ENCODE measurements at places on chromosomes 5 and 9. TPM values are rescaled to one million over a fixed set of nuclear protein-coding genes. Genes with fewer than 3 reads are reported as not detected.

- DNase-seq = no peak
- H3K4me1 ChIP-seq = no peaks in the 10 kb centered on the region
- H3K36me3 ChIP-seq = no peaks in the 10 kb centered on the region
- H3K27ac ChIP-seq = no peak overlapping the region
These were observed 824.0 kb upstream of the ARRDC3 start for GRCh38 chr5:92207151-92207550.

Gene CMYA5
- total RNA-seq = 0.25 TPM

GRCh38 chr5:134437340-134437846, 25.7 kb upstream of the CDKN2AIPNL start:
- H3K4me1 ChIP-seq = peaks cover 31% of the 10 kb centered on the region
- H3K27me3 ChIP-seq = no peaks in the 10 kb centered on the region
- H3K27ac ChIP-seq = no peak overlapping the region
- H3K4me3 ChIP-seq = no peak overlapping the region
- H3K36me3 ChIP-seq = no peaks in the 10 kb centered on the region

Gene FGFR4
- 2.0 TPM for total RNA-seq

DNA sequence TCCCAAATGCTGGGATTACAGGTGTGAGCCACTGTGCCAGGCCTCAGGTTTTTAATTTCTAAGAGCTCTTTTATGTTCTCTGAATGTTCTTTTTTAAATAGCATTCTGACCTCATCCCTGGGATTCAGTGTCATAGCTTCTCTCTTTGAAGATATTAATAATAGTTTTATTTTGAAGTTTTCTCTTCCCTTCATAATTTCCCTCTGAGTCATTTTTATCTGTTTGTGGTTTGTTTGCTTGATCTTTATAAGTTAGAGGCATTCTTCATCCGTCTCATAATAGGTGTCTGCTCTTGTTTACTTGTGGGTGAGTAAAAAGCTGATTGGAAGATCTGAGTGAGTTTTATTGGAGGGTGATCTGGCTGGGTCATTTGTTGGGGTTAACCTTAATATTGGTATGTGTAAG, 12.5 kb upstream of the MAMDC2 start:
- no peaks in the 10 kb centered on the region for H3K36me3 ChIP-seq
- H3K27ac ChIP-seq = no peak overlapping the region
- peaks cover 6% of the 10 kb centered on the region for H3K27me3 ChIP-seq
- no peak overlapping the region for H3K4me3 ChIP-seq
- no peak for DNase-seq
- H3K4me1 ChIP-seq = no peaks in the 10 kb centered on the region

Gene IL17B
- not detected for total RNA-seq

Gene DOCK2
- 189 TPM for total RNA-seq

DNA sequence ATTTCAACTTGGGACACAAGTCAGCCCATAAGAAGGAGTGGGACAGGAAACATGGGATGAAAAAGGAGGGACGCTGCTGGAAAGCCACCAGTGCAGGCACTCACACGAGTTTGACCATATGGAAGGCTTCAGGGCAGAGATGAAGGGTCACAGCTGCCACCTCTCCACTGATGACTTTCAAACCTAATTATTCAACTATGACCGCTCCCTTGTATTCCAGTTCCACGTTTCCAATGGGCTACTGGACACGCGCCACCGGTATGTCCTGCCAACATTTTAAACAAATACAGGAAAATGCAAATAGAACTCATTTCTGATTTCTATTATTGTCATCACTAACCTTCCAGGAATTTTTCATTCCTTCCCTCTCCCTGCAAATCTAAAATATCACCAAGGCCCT, 134.7 kb downstream of the SLC1A3 start:
- peaks cover 39% of the 10 kb centered on the region for H3K27me3 ChIP-seq
- DNase-seq = no peak
- no peak overlapping the region for H3K27ac ChIP-seq
- no peak overlapping the region for H3K4me3 ChIP-seq
- H3K4me1 ChIP-seq = peaks cover 11% of the 10 kb centered on the region
- no peaks in the 10 kb centered on the region for H3K36me3 ChIP-seq

- DNase-seq = no peak
- no peaks in the 10 kb centered on the region for H3K27me3 ChIP-seq
These were observed 162.5 kb downstream of the COL23A1 start for GRCh38 chr5:178427576-178428197.

DNA sequence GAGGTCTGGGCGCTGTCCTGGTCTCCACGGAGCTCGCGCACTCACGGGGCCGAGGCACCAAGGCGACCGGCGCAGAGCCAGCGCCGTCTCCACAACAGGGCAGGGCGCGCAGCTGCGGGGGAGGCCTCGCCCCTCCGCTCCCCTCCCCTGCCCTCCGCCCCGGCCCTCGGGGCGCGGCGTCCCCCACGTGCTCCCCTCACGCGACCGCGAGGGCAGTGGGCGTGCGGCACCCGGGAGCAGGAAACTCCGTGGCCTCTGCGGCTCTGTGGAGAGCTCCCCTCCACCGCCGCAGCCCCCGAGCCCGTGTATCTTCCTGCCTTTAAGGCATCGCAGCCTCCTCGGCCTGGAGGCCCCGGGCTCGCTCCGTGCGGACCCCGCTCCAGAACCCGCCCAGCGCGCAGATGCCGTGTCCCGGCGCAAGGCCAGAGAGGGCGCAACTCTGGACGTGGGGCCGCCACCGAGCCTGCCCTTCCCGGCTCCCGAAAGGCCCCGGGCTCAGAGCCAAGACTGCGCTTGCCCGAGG, 708 bp upstream of the TUBB4B start:
- H3K4me1 ChIP-seq = peaks cover 27% of the 10 kb centered on the region
- peaks cover 27% of the 10 kb centered on the region for H3K36me3 ChIP-seq
- H3K27me3 ChIP-seq = no peaks in the 10 kb centered on the region
- H3K4me3 ChIP-seq = peak overlapping the region; percentile 83

- no peak overlapping the region for H3K27ac ChIP-seq
- no peaks in the 10 kb centered on the region for H3K27me3 ChIP-seq
- peaks cover 15% of the 10 kb centered on the region for H3K36me3 ChIP-seq
- H3K4me1 ChIP-seq = no peaks in the 10 kb centered on the region
- no peak for DNase-seq
These were observed 70.4 kb downstream of the CRB2 start for GRCh38 chr9:123426406-123426805.

Gene GABRA6
- total RNA-seq = not detected

Gene ADAMTS16
- total RNA-seq = not detected

- H3K4me3 ChIP-seq = no peak overlapping the region
- no peak overlapping the region for H3K27ac ChIP-seq
- H3K36me3 ChIP-seq = no peaks in the 10 kb centered on the region
- no peak for DNase-seq
These were observed 289.5 kb upstream of the MPDZ start for GRCh38 chr9:13568841-13569601.

GRCh38 chr5:169064093-169064492, 236.8 kb downstream of the SLIT3 start:
- peaks cover 17% of the 10 kb centered on the region for H3K27me3 ChIP-seq
- no peaks in the 10 kb centered on the region for H3K36me3 ChIP-seq
- no peak for DNase-seq
- no peak overlapping the region for H3K4me3 ChIP-seq
- no peak overlapping the region for H3K27ac ChIP-seq
- H3K4me1 ChIP-seq = no peaks in the 10 kb centered on the region

GRCh38 chr5:149770236-149770635, 40.1 kb downstream of the PPARGC1B start:
- H3K27me3 ChIP-seq = no peaks in the 10 kb centered on the region
- no peaks in the 10 kb centered on the region for H3K4me1 ChIP-seq
- H3K27ac ChIP-seq = no peak overlapping the region
- DNase-seq = no peak

GRCh38 chr5:125612776-125613175, 810.4 kb upstream of the GRAMD2B start:
- no peaks in the 10 kb centered on the region for H3K4me1 ChIP-seq
- no peaks in the 10 kb centered on the region for H3K36me3 ChIP-seq
- no peak overlapping the region for H3K4me3 ChIP-seq
- H3K27me3 ChIP-seq = no peaks in the 10 kb centered on the region
- no peak for DNase-seq
- no peak overlapping the region for H3K27ac ChIP-seq

Gene HEXB
- 42.6 TPM for total RNA-seq

Gene DNM1
- total RNA-seq = 0.72 TPM

DNA sequence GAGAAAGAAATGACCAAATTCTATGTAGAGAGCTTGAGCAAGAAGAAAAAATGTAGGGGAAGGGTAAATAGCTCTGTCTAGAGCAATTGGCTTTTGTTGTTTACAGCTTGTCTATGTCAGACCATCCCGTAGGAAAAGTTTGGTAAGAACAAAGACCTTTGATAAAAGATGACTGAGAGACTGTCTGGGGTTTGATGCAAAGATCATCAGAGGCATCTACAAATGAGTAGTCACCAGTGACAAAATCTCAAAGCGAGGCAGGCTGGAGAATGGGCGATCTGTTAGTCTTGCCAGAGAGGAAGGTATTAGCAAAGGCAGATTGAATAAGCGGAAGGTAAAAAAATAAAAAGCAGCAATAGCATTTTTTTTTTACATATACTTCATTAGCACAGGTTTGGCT, 125.0 kb upstream of the RASGRF2 start:
- no peaks in the 10 kb centered on the region for H3K27me3 ChIP-seq
- H3K4me3 ChIP-seq = no peak overlapping the region
- peaks cover 13% of the 10 kb centered on the region for H3K4me1 ChIP-seq
- peaks cover 9% of the 10 kb centered on the region for H3K36me3 ChIP-seq
- H3K27ac ChIP-seq = no peak overlapping the region
- no peak for DNase-seq

Gene REEP2
- total RNA-seq = 4.0 TPM

Gene TAS2R1
- total RNA-seq = not detected

GRCh38 chr9:93654351-93654961, 78.1 kb downstream of the PHF2 start:
- no peaks in the 10 kb centered on the region for H3K27me3 ChIP-seq
- H3K4me3 ChIP-seq = no peak overlapping the region
- no peaks in the 10 kb centered on the region for H3K4me1 ChIP-seq
- peak; percentile 1 for DNase-seq

DNA sequence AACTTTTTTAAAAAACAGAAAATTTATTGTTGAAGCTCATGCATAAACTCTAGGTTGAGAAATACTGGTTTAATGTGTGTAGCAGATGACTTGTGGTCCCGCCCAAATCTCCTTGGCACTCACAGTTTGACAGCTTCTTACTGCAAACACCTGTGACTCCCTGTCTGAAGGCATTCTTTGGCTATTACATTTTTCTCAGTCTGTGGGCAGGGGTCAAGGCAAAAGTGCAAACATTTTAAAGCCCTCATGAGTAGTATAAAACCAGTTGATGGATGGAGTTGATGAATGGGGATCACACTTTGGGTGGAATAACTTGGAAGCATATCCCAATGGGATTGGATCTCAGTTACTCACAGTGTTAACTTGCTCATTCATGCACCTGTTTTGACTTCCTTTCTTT, 1007.0 kb upstream of the NUDT12 start:
- no peak overlapping the region for H3K27ac ChIP-seq
- no peaks in the 10 kb centered on the region for H3K36me3 ChIP-seq
- no peaks in the 10 kb centered on the region for H3K4me1 ChIP-seq
- no peaks in the 10 kb centered on the region for H3K27me3 ChIP-seq
- H3K4me3 ChIP-seq = no peak overlapping the region

Gene PCDHGA7
- not detected for total RNA-seq

Gene PPIP5K2
- total RNA-seq = 49.5 TPM

- no peaks in the 10 kb centered on the region for H3K36me3 ChIP-seq
- no peak overlapping the region for H3K27ac ChIP-seq
- H3K4me1 ChIP-seq = peaks cover 37% of the 10 kb centered on the region
- H3K4me3 ChIP-seq = no peak overlapping the region
These were observed 208.9 kb upstream of the DMRTA1 start for GRCh38 chr9:22237497-22238363.

DNA sequence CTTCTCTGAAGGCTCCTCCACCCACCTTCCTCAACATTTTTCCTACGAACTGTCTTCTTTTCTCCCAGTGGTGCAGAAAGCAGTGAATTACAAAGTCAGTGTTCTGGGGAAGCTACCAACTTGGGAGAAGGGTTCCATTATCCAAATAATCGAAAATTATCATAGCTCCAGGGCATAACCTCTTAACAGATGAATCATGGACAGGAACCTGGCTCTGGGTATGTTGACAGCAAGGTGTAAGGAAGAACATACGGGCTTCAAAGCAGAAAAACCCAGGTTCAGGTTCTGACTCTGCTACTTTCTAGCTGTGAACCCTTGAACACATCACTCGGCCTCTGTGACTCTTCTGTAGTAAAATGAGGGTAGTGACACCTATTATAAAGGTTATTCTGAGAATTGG, 351.3 kb downstream of the ENC1 start:
- H3K4me3 ChIP-seq = no peak overlapping the region
- no peaks in the 10 kb centered on the region for H3K4me1 ChIP-seq
- H3K36me3 ChIP-seq = no peaks in the 10 kb centered on the region
- DNase-seq = no peak
- peaks cover 21% of the 10 kb centered on the region for H3K27me3 ChIP-seq

DNA sequence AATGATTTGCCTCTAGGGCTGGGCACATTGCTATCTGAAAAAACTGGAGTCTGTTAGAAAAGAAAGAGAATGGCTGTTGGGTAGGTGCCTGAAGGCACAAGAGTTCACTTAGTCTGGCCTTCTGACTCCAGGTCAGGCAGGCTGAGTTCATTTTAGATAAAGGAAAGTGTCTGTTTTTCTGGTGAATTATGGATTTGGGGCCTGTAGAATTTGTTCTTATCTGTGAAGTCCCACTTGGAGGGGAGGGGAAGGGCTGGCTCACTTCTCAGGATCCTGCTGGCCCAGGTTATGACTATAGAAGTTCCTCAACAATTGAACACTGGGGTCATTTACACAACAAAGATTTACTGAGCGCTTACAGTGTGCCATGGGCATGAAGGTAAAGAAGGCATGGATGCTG, 11.5 kb upstream of the SEPTIN8 start:
- no peaks in the 10 kb centered on the region for H3K4me1 ChIP-seq
- H3K4me3 ChIP-seq = no peak overlapping the region
- no peak overlapping the region for H3K27ac ChIP-seq
- no peak for DNase-seq
- no peaks in the 10 kb centered on the region for H3K36me3 ChIP-seq

Gene SPAG8
- 0.85 TPM for total RNA-seq

- H3K36me3 ChIP-seq = no peaks in the 10 kb centered on the region
- peak overlapping the region; percentile 68 for H3K27ac ChIP-seq
- H3K4me1 ChIP-seq = peaks cover 8% of the 10 kb centered on the region
- peak; percentile 81 for DNase-seq
- peak overlapping the region; percentile 48 for H3K4me3 ChIP-seq
- H3K27me3 ChIP-seq = peaks cover 2% of the 10 kb centered on the region
These were observed 13.1 kb downstream of the GPRIN1 start for GRCh38 chr5:176596689-176597416.

- H3K4me1 ChIP-seq = peaks cover 4% of the 10 kb centered on the region
- H3K27me3 ChIP-seq = peaks cover 4% of the 10 kb centered on the region
- peak; percentile 44 for DNase-seq
- no peak overlapping the region for H3K4me3 ChIP-seq
- H3K36me3 ChIP-seq = no peaks in the 10 kb centered on the region
- H3K27ac ChIP-seq = peak overlapping the region; percentile 11
These were observed 29.5 kb upstream of the ALDH1B1 start for GRCh38 chr9:38362852-38363588.

GRCh38 chr5:72393052-72393451, 72.9 kb downstream of the PTCD2 start:
- no peak overlapping the region for H3K27ac ChIP-seq
- H3K4me3 ChIP-seq = no peak overlapping the region
- peaks cover 19% of the 10 kb centered on the region for H3K27me3 ChIP-seq
- no peaks in the 10 kb centered on the region for H3K36me3 ChIP-seq
- no peak for DNase-seq

GRCh38 chr5:176725521-176726280, 78.4 kb downstream of the TSPAN17 start:
- H3K4me1 ChIP-seq = no peaks in the 10 kb centered on the region
- no peaks in the 10 kb centered on the region for H3K36me3 ChIP-seq
- peaks cover 28% of the 10 kb centered on the region for H3K27me3 ChIP-seq
- DNase-seq = no peak
- H3K27ac ChIP-seq = no peak overlapping the region

GRCh38 chr9:89116064-89116804, 62.4 kb downstream of the SHC3 start:
- no peak for DNase-seq
- no peaks in the 10 kb centered on the region for H3K36me3 ChIP-seq
- H3K4me3 ChIP-seq = no peak overlapping the region
- peaks cover 33% of the 10 kb centered on the region for H3K27me3 ChIP-seq
- H3K4me1 ChIP-seq = no peaks in the 10 kb centered on the region
